Ovary (tissue), 10 donors: ENCODE measurements at places on chromosomes 7 and 10. TPM values are rescaled to one million over a fixed set of nuclear protein-coding genes. Genes with fewer than 3 reads are reported as not detected.
A peak's percentile ranks its signal among the peaks of the same experiment; 100 is the strongest.

- H3K27ac ChIP-seq, result no peak overlapping the region
- H3K36me3 ChIP-seq, result no peaks in the 10 kb centered on the region
- no peaks in the 10 kb centered on the region for H3K27me3 ChIP-seq
- no peak for DNase-seq
- H3K4me1 ChIP-seq, result no peaks in the 10 kb centered on the region
These were observed 99.5 kb downstream of the GPR85 start for GRCh38 chr7:112987171-112987570.

- H3K4me3 ChIP-seq, result no peak overlapping the region
- H3K4me1 ChIP-seq, result no peaks in the 10 kb centered on the region
- H3K36me3 ChIP-seq, result no peaks in the 10 kb centered on the region
These were observed 1430.8 kb downstream of the REEP3 start for GRCh38 chr10:64952042-64952441.

DNA sequence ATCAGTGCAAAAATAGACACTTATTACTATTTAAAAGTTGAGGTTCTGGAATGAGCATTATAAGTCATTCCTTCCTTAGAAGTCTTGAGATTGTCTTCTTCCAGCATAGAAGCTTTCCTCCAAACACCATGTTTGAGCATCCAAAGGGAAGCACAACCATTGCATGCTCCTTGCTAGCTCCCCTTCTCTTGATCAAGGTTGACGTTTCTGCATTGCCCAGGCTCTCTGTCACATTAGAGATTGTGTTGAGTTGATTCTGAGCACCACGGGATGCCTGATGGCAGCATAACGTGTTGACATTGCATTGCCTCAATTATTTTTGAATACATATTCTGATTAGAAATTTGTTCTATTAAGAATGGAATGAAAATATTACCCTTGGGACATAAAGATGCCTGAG, 322.2 kb downstream of the CDK14 start:
- no peaks in the 10 kb centered on the region for H3K36me3 ChIP-seq
- no peak for DNase-seq

DNA sequence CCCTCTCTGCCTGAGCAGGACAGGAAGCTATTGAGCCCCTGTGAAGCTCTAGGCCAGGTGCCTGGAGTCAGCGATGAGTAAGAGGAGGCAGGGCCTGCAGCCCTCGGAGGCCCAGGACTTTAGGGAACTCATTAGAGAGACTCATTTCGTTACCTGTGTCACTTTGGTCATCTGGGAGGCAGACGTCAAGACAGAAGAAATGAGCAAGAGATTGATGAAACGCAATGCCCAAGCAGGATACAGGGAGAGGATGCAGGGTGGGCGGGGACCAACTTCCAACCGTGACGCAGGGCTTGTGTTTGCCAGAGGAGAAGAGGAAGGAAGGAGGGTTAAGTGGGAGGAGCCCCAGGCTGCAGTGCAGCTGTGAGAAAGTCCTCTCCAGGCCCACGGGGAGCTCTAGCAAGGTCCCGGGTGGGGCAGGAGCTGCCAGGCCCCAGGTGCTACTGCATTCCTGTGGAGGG, 26.4 kb upstream of the GNA12 start:
- DNase-seq, result peak; percentile 90
- H3K36me3 ChIP-seq, result no peaks in the 10 kb centered on the region
- H3K27me3 ChIP-seq, result no peaks in the 10 kb centered on the region
- H3K4me3 ChIP-seq, result peak overlapping the region; percentile 8
- peak overlapping the region; percentile 83 for H3K27ac ChIP-seq

GRCh38 chr7:141586878-141587277, 35.7 kb downstream of the AGK start:
- no peak for DNase-seq
- no peak overlapping the region for H3K4me3 ChIP-seq
- H3K4me1 ChIP-seq, result peaks cover 1% of the 10 kb centered on the region
- H3K36me3 ChIP-seq, result no peaks in the 10 kb centered on the region
- no peak overlapping the region for H3K27ac ChIP-seq

- no peaks in the 10 kb centered on the region for H3K27me3 ChIP-seq
- DNase-seq, result no peak
- H3K4me3 ChIP-seq, result no peak overlapping the region
- H3K36me3 ChIP-seq, result no peaks in the 10 kb centered on the region
- no peaks in the 10 kb centered on the region for H3K4me1 ChIP-seq
These were observed 49.4 kb downstream of the GPR26 start for GRCh38 chr10:123715546-123715945.

GRCh38 chr7:99461221-99461620, 4.7 kb downstream of the ATP5MF start:
- no peaks in the 10 kb centered on the region for H3K27me3 ChIP-seq
- DNase-seq, result no peak
- peaks cover 2% of the 10 kb centered on the region for H3K4me1 ChIP-seq
- H3K36me3 ChIP-seq, result no peaks in the 10 kb centered on the region
- no peak overlapping the region for H3K27ac ChIP-seq

DNA sequence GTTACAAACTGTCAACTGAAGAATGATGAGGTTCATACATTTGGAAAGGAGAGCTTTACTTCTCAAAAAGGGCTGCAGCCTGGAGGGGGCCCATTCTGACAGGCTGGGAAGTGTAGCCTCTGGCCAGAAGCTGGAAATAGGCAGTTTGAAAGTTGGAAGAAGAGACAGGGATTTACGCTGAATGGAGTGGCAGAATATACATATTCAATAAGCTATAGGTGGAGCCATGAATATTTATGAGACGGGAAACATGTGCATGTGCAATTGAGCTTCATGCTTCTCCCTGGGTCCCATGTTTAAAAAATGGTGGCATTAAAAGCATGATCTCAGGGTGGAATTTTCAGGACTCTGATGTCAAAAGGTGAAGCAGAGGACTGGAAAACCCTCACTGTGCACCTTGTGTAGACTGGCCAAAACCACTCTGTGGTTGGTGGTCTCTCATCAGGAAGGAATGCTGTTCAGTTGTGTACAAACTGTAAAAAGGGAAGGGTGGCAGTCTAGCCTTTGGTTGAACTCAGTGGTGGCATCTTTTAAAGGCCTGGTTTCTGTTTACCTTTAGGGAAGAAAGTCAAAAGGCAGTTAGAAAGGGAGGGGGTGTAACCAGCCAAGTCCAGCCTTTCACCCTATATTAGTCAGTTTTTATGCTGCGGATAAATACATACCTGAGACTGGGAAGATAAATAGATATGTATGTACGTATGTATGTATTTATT, 7.2 kb upstream of the ACTR3B start:
- H3K27ac ChIP-seq, result no peak overlapping the region
- DNase-seq, result no peak
- H3K4me1 ChIP-seq, result no peaks in the 10 kb centered on the region
- H3K4me3 ChIP-seq, result no peak overlapping the region

DNA sequence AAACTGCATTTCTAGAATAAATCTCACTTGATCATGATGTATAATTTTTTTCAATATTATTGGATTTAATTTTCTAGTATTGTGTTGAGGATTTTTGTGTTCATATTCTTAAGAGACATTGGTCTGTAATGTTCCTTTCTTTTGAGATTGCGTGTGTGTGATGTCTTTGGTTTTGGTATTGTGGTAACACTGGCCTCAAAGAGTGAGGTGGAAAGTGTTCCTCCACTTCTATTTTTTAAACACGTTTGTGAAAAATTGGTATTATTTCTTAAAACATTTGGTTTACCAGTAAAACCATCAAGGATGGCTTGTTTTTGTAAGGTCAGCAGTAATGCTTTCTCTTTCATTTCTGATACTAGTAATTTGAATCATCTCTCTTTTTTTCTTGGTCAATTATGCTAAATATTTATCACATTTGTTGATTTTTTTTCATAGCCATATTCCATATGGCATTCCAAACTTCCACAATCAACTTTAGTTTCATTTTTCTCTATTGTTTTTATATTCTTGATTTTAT, 290.2 kb upstream of the CDC14C start:
- no peak for DNase-seq
- H3K36me3 ChIP-seq, result no peaks in the 10 kb centered on the region
- no peaks in the 10 kb centered on the region for H3K27me3 ChIP-seq
- H3K27ac ChIP-seq, result no peak overlapping the region

GRCh38 chr10:101934686-101935305, 91.2 kb upstream of the KCNIP2 start:
- H3K4me3 ChIP-seq, result no peak overlapping the region
- H3K4me1 ChIP-seq, result peaks cover 13% of the 10 kb centered on the region
- no peaks in the 10 kb centered on the region for H3K36me3 ChIP-seq

DNA sequence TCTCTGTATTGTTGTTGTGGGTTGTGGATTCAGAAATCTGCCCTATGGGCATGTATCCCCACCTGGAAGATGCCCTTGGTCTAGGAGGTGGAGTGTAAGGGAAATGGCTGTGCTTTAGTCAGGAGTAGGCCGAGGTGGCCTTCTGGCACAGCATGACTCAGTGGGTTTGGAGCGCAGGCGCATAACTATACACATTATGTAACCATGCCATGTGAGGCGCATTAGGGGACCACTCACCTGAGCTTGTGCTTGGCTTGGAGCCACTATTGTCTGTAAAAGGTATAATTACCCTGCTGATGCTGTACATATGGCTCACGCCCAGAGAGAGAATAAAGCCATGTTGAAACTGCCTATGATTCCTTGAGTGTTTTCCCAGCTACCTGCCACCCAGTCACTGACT, 20.6 kb upstream of the ADAMTS14 start:
- no peaks in the 10 kb centered on the region for H3K27me3 ChIP-seq
- no peaks in the 10 kb centered on the region for H3K36me3 ChIP-seq
- H3K27ac ChIP-seq, result no peak overlapping the region
- no peaks in the 10 kb centered on the region for H3K4me1 ChIP-seq
- DNase-seq, result no peak
- H3K4me3 ChIP-seq, result no peak overlapping the region

GRCh38 chr7:158324397-158325360, 262.9 kb downstream of the PTPRN2 start:
- no peaks in the 10 kb centered on the region for H3K4me1 ChIP-seq
- DNase-seq, result no peak
- H3K4me3 ChIP-seq, result no peak overlapping the region
- H3K36me3 ChIP-seq, result no peaks in the 10 kb centered on the region

GRCh38 chr7:99143521-99143852, 421 bp downstream of the SMURF1 start:
- peaks cover 5% of the 10 kb centered on the region for H3K4me1 ChIP-seq
- H3K27ac ChIP-seq, result peak overlapping the region; percentile 98
- H3K27me3 ChIP-seq, result no peaks in the 10 kb centered on the region
- peak overlapping the region; percentile 99 for H3K4me3 ChIP-seq
- no peak for DNase-seq
- no peaks in the 10 kb centered on the region for H3K36me3 ChIP-seq

- no peak overlapping the region for H3K27ac ChIP-seq
- no peak overlapping the region for H3K4me3 ChIP-seq
- H3K36me3 ChIP-seq, result no peaks in the 10 kb centered on the region
These were observed 238.5 kb upstream of the PITRM1 start for GRCh38 chr10:3411044-3411443.

- no peak overlapping the region for H3K27ac ChIP-seq
- H3K36me3 ChIP-seq, result no peaks in the 10 kb centered on the region
- H3K27me3 ChIP-seq, result no peaks in the 10 kb centered on the region
These were observed 101.2 kb downstream of the EPC1 start for GRCh38 chr10:32245760-32246159.

DNA sequence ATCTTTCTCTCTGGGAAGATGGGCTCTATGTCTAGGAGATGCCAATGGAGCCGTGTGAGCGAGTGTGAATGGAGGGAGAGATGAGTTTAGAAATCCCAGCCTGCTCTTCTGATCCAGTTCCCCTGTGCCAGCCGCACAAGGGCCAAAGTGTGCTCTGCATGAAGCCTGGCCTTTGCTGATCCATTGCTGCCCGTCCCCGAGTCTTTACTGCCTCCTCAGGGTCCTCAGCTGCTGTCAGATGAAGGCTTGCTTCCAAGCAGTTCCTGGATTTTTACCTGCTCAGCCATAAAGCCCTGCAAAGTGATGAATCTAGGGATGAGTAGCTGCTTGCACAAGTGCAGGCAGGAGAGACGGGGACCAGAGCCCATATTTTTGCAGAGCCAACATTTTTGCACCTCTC, 115.9 kb downstream of the ZMIZ1 start:
- H3K36me3 ChIP-seq, result no peaks in the 10 kb centered on the region
- no peak overlapping the region for H3K4me3 ChIP-seq
- no peak for DNase-seq
- H3K27me3 ChIP-seq, result no peaks in the 10 kb centered on the region
- peaks cover 63% of the 10 kb centered on the region for H3K4me1 ChIP-seq
- peak overlapping the region; percentile 88 for H3K27ac ChIP-seq

Gene CLRN3
- 0.24 TPM for total RNA-seq

Gene EN2
- total RNA-seq, result not detected

Gene GJD4
- total RNA-seq, result not detected

Gene OR2A1
- 0.94 TPM for total RNA-seq

Gene MACC1
- 3.5 TPM for total RNA-seq

Gene ZNF804B
- total RNA-seq, result 0.28 TPM

Gene HKDC1
- 1.2 TPM for total RNA-seq

Gene MRLN
- not detected for total RNA-seq

Gene TUBB8
- not detected for total RNA-seq
